Erythroblast (primary cell): ENCODE measurements at places on chromosomes 12 and 14.

DNA sequence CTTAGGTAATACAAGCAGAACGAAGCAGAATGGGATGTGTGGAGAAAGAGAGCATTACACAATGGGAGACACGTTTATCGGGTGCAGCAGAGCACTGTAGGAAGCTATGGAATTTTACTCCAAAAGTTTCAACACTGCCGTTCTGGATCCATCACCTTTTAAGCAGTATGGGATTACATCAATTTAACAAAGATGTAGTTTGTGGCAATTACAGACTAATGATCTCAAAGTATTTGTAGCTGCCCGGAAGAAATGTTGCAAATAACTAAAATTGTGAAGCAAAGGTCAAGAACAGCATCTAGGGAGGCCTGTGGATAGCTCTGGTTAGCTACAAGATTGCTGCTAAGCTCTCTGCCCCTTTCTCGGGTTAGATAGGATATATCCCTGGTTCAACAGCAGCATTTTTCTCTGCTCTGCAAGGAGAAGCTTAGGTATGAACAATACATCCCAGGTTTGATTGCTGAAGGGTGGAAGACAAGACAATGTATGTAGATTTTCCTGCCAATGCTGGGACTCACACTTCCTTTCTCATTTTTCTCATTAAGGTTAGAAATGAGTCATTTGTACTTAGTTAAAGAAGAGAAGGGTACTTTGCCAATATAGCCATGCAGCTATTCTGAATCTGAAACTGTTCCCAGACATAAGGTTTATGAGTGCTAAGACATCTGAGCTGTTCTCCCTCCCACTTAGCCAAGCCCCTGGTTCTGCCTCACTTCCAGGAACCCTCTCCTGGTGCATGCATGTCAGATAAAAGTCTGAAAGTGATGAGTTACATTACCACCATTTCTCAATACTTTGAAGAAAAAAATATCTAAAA, 75.0 kb upstream of the HIF1A start:
- no peak for DNase-seq

- DNase-seq, result no peak
Observed at GRCh38 chr12:89117448-89118034, 234.8 kb downstream of the DUSP6 start.

GRCh38 chr12:41439801-41440200, 251.7 kb downstream of the PDZRN4 start:
- no peak for DNase-seq

- no peak for DNase-seq
Observed at GRCh38 chr12:52825961-52826360, 8.2 kb downstream of the KRT79 start.

DNA sequence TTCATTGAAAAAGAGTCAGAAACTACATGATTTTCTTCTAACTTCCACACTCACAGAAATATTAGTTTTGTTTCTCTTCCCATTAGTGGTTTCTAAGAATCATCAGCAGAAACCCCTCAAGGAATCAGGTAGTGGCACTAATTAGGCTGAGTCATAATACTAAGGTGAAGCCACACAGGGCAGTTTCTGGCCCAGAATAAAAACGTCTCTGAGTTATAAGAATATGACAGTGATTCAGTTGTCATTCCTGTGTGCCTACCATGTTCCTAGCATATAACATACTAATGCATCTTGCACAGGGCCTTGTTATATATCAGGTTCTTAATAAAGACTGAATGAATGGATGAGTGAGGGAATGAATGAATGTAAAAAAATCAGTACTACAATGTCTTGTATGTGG, 206.0 kb upstream of the PLEKHG7 start:
- DNase-seq, result no peak

- no peak for DNase-seq
Observed at GRCh38 chr12:76852106-76852505, 26.7 kb downstream of the CSRP2 start.

DNA sequence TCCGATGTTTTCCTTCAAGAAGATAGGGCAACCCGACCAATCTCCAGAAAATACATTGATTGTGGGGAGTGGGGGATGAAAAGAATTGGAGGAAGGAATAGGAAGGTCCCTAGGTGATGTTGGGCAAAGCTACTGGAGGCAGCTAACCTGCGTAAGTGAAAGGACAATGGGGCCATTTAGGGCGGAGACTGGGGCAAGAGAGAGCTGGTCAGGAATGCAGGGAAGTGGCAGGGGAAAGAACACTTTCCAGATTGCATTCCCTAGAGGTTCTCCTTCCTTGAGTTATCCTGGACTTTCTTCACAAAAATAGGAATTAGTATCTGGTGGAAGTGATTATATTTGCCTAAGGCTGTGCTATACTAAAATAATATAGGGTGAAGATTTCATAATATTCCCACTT, 151.8 kb upstream of the HMGA2 start:
- no peak for DNase-seq

DNA sequence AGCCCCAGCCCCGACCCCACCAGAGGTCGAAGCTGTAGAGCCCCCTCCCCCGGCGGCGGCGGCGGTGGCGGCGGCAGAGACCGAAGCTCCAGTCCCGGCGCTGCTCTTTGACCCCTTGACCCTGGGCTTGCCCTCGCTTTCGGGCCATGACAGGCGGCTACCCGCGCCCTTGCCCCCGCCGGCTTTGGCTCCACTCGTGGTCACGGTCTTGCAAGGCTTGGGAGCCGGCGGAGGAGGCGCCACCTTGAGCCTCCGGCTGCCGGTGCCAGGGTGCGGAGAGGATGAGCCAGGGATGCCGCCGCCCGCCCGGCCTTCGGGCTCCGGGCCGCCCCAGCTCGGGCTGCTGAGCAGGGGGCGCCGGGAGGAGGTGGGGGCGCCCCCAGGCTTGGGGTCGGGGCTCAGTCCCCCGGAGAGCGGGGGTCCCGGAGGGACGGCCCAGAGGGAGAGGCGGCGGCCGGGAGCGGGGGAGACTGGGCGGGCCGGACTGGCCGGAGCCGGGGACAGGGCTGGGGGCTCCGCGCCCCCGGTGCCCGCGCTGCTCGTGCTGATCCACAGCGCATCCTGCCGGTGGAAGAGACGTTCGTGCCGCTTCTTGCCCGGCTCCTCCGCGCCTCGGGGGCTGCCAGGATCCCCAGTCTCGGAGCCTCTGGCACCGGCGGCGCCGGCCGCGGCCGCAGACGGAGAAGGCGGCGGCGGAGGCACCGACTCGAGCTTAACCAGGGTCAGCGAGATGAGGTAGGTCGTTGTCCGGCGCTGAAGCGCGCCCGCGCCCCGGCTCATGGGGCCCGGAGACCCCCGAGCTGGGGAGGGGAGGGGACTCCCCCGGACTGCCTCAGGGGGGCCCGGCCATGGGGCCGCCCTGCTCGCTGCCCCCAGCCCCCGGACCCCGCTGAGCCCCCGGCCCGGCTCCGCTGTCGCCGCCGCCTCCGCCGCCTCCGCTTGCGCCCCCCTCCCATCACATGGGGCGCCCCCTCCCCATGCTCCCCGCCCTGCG, 778 bp downstream of the AGAP2 start:
- no peak for DNase-seq

DNA sequence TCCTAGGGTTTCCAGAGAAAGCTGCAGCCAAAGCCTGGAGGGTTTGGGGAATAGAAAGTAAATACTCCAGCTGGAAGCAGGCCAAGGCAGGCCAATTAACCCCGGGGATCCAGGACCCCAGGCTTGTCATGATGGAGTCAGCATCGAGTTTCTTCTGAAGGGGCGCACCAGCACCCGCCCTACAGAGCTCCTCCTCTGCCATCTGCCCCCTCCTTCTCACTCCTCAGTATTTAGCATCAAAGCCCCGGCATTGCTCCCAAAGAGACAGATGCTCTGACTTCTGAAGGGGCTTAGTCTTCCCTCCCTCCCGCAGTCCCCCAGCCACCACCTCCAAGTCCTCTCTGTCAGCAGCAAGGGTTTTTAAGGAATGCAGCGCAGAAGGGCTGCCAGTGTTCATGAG, 285.1 kb upstream of the NOS1 start:
- DNase-seq, result no peak

DNA sequence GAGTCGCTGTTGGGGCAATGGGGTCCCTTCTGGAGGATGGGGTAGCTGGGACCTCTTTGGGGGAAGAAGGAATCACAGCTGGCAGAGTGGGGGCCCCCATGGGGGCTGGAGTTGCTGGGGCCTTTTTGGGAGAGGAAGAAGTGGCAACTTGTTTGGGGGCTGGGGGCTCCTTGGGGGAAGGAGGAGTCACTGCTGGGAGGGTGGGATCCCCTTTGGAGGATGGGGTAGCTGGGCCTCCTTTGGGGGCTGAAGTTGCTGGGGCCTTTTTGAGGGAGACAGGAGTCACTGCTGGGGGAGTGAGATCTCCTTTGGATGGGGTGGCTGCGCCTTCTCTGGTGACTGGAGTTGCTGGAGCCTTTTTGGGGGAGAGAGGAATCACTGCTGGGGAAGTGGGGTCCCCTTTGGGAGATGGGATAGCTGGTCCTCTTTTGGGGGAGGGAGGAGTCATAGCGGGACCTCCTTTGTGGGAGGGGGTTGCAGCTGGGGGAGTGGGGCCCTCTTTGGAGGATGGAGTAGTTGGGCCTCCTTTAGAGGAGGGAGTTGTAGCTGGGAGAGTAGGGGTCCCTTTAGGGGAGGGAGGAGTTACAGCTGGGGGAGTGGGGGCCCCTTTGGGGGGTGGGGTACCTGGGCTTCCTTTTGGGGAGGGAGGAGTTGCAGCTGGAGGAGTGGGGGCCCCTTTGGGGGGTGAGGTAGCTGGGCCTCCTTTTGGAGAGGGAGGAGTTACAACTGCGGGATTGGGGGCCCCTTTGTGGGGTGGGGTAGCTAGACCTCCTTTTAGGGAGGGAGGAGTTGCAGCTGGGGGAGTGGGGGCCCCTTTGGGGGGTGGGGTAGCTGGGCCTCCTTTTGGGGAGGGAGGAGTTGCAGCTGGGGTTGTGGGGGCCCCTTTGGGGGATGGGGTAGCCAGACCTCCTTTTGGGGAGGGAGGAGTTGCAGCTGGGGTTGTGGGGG, 7.9 kb downstream of the NACA start:
- peak; percentile 19 for DNase-seq
